ENCODE measurements at places on chromosomes 3 and 15. TPM values are rescaled to one million over a fixed set of nuclear protein-coding genes. Genes with fewer than 3 reads are reported as not detected.

NOX5 gene
- 0.38 TPM for total RNA-seq

LRRIQ4 gene
- total RNA-seq: not detected

AEN gene
- 103 TPM for total RNA-seq

CCR1 gene
- not detected for total RNA-seq

TUBGCP4 gene
- 7.8 TPM for total RNA-seq

KIF23 gene
- total RNA-seq: 91.2 TPM

CHRM5 gene
- 0.05 TPM for total RNA-seq

BBS4 gene
- 23.4 TPM for total RNA-seq

MTHFS gene
- 85.0 TPM for total RNA-seq

GHRL gene
- not detected for total RNA-seq

SHF gene
- 0.68 TPM for total RNA-seq

GOLGA6L7 gene
- total RNA-seq: not detected

EIF2A gene
- 70.2 TPM for total RNA-seq

PODXL2 gene
- total RNA-seq: 7.8 TPM

IQCF5 gene
- not detected for total RNA-seq

GOLGA8M gene
- not detected for total RNA-seq

B4GALT4 gene
- 112 TPM for total RNA-seq

CASR gene
- total RNA-seq: not detected

XCR1 gene
- not detected for total RNA-seq

RSRC1 gene
- total RNA-seq: 30.2 TPM

SEMA3G gene
- 0.04 TPM for total RNA-seq

TEX55 gene
- not detected for total RNA-seq

PCOLCE2 gene
- total RNA-seq: 40.9 TPM

CLDN1 gene
- 28.6 TPM for total RNA-seq

ADCY5 gene
- total RNA-seq: 0.63 TPM

ALG1L2 gene
- total RNA-seq: not detected

POTEB gene
- not detected for total RNA-seq

ARGFX gene
- total RNA-seq: not detected

GCNT3 gene
- 179 TPM for total RNA-seq

TMC3 gene
- not detected for total RNA-seq

C3orf49 gene
- not detected for total RNA-seq

GABRR3 gene
- total RNA-seq: not detected

FOXL2NB gene
- total RNA-seq: 1.4 TPM

TAGLN3 gene
- not detected for total RNA-seq

SV2B gene
- total RNA-seq: 0.03 TPM

LNP1 gene
- 0.88 TPM for total RNA-seq

CFAP100 gene
- not detected for total RNA-seq

COL6A5 gene
- total RNA-seq: not detected

DNASE1L3 gene
- total RNA-seq: 0.11 TPM

MAGI1 gene
- 4.5 TPM for total RNA-seq

A4GNT gene
- not detected for total RNA-seq

SLC28A2 gene
- not detected for total RNA-seq

ERC2 gene
- total RNA-seq: 0.10 TPM

MEX3B gene
- total RNA-seq: 6.7 TPM

GNAT1 gene
- total RNA-seq: 0.09 TPM

KCNAB1 gene
- total RNA-seq: not detected

PSTPIP1 gene
- total RNA-seq: not detected

CBLB gene
- total RNA-seq: 14.5 TPM

COLQ gene
- 0.44 TPM for total RNA-seq

TASOR gene
- 26.6 TPM for total RNA-seq

IMPG2 gene
- not detected for total RNA-seq
